H54 (cell line): ENCODE measurements at places on chromosomes 11 and 22.

- no peak for DNase-seq
These were observed 420 bp upstream of the TRIM44 start for GRCh38 chr11:35662061-35662648.

- no peak for DNase-seq
These were observed 209.1 kb downstream of the DDX10 start for GRCh38 chr11:108873941-108874340.

DNA sequence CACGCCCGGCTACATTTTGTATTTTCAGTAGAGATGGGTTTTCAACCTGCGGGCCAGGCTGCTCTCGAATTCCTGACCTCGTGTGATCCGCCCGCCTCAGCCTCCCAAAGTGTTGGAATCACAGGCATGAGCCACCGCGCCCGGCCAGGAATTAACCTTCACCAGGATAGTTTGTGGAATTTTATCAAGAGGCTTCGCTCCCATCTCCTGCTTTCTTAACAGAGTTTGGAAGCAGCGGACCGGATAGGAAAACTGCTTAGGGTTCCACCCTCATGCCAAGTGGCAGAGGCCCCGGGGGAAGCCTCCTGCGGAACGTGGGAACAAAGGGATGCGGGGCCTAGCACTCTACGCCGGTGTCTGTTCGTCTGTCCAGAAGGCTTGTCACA is 229.9 kb downstream of the ST3GAL4 start:
- DNase-seq: no peak

DNA sequence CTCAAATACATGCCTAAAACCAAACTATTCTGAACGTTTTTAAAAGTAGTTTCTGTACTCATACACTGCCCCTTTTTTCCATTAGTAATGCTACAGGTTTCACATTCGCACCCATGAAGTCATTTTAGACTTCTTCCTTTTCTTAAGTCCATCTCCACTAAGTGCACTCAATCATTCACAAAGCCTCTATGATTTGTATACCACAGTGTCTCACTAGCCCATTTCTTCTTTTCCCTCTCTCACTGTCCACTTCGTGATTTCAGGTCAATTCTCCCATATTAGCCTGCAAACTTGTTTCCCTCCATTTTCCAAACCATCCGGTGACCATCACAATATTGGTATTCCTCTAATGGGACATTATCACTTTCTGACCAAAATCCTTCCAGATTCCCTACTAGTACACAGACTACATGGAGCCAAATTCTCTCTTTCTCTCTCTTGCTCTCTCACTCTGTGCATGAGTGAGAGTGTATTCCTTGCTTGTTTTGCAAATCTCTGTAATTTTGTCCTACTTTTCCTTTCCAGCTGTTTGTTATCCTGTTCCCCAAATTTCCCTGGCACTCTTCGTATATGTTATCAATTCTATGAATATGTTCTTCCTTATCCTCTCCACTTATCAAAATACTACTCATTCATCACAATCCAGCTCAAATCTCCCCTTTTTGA is 3.4 kb upstream of the ZC3H12C start:
- DNase-seq: no peak

DNA sequence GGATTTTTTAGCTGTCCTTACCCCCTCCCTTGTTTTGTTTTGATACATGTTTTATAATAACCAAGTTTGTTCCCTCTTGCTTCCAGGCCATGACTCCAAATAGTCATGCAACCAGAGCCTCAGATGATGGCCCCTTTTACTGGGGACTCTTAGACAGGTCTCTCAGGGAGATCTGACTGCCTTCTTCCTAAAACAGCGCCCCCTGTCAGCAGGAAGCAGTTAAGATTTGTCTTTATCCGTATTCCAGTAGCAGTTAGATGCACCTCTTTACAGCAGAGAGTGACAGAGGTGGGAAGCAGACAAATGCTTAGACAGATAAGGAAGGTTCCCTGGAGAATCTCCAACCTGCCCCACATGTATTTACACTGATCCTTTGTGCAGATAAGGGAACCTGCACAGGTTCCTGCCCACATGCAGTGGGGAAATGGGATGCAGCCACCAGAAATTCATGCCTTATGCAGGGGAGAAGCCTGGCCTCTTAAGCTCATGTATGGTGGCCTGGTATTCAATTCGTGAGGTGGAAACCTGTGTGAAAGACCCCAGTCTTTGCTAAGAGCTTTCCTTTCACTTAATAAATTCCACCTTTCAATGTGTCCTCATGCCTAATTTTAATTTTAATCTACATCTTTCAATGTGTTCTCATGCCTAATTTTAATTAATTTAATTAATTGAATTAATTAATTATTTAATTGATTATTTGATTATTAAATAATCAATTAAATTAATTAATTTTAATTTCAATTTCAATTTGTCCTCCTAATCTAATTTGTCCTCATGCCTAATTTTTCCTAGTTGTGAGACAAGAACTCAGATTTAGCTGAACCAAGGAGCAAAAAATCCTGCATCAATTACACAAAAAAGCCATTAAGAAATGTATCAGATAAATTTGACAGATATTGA is 11.5 kb upstream of the GLYAT start:
- DNase-seq: no peak

- no peak for DNase-seq
These were observed 566.7 kb downstream of the BRD1 start for GRCh38 chr22:49260681-49261580.
